CD4-positive, alpha-beta T cell treated with Interleukin-1 beta for 1 hour (primary cell): ENCODE measurements at places on chromosomes 1 and 21.
A peak's percentile ranks its signal among the peaks of the same experiment; 100 is the strongest.

- no peak for DNase-seq
Observed at GRCh38 chr1:66840929-66841328, 39.9 kb upstream of the INSL5 start.

DNA sequence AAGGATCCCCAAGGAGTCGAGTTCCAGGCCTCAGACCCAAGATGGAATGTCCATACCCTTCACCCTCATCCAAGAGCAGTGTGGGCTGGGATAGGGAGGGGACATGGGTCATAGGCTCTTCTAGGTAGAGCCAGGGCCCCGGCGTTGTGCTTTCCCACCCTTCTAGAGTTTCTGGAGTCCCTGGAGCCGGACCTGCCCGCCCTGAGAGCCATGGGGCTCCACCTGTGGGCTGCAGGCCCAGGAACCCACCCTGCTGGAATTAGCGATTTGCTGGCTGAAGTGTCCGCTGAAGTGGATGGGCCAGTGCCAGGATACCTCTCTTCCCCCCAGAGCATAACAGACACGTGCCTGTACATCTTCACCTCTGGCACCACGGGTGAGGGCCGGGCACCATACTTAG lies 1.1 kb downstream of the SLC27A3 start:
- DNase-seq: no peak

GRCh38 chr1:206864939-206865671 lies at the start of gene IL20:
Gene IL20 (plus strand): TSS chr1:206865623. CDS start chr1:206865853, 230 bp downstream.
- DNase-seq: peak; percentile 82

- no peak for DNase-seq
Observed at GRCh38 chr1:34190692-34191091, 14.0 kb downstream of the C1orf94 start.

DNA sequence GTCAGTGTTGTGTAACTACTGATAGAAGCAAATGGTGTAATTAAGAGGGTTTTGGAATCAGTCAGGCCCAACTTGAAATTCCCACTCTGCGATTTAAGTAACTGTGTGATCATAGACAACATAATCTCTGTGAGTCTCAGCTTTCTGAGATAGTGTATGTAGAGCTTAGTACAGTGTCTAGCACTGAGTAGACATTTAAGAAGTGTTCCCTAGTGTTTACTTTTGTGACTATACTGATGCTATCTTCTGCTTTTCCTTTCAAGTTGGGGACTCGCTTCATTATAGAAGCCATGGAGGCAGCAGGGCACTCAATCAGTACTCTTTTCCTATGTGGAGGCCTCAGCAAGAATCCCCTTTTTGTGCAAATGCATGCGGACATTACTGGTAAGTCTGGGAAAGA lies 147.7 kb upstream of the HOOK1 start:
- DNase-seq: no peak

DNA sequence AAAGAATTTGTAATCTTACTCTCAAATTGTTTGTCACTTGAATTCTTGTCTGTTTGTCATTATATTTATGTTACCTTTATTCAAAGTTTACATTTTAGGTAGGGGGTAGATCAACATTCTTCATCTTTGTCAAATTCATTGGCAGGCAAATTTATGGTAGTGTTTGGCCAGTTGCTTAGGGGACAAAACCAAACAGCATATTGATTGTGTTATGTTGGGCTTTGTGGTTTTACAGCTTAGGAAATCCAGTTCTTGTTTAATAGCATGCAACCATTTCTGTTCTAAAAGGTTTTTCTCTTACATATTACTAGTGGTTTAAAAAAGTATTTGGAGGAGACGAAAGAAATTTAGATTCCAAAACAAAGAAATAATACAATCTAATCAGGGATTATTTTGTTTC lies 91.4 kb downstream of the HMCN1 start:
- no peak for DNase-seq

DNA sequence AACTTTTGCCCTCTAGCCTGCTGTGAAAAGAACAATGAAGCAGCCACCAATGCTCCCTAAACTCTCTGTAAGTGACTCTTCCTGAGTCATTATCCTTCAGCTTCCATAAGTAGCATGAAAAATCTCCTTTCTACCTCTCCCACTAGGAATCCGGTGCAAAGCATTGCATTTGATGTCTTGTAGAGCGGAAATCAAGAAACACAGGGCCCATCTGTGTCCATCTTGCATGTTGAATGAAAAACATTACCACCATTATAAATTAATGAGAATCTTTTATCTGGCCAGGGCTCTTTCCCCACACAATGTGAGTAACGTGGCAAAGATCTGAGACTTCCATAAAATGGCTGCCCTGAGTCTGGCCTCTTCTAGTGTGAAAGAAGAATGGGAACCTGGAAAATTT lies 324.4 kb downstream of the ADGRL2 start:
- DNase-seq: no peak

- DNase-seq: no peak
Observed at GRCh38 chr1:209513226-209513625, 70.3 kb upstream of the CAMK1G start.

DNA sequence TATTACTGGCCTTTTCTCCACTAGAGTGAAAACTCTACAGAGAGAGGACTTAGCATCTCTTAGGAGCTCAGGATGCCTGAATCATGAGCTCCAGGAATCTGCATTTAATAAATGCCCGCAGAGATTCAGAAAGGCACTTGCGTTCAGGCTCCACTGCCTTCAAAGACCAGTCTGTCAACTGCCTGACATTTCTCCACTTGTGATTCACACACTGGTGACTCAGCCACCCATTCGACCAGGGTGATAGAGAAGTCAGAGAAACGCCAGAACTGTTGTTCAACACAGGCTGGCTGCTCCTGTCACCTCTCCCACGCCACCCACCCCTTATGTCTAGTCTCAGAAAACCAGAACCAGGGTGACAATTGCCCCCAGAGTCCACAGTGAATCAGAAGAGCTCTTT lies 26.9 kb upstream of the LBR start:
- DNase-seq: peak; percentile 57

DNA sequence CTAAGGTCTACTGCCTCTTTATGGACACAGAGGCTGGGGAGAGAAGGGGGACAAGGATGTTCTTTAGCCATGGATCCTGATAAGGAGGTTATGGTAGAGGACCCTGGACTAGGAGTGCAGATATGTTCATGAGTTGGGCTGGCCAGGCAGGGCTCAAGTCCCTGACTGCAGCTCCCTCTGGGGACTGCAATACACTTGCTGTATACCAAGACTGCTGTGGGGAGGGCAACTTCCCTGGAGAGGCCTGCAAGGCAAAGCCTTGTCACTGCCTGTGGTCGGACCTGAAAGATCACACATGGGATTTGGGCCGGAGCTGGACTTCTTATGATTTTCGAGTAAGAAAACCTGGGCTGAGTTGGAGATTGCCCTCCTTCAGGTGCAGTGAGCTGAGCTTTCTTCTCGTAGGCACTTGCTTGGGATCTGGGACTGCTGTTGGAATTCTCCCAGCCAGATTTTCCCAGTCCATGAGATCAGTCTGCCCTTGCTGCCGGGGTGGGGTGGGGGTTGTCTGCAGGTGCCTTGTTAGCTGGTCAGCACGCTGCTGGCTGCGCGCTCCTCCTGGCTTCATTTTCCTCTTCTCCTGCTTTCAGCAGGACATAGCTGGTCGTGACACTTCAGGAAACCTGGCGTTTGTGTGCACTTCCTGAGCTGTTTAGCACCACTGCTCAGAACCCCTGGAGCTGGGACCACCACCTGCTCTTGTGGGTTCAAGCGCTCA lies 49.0 kb upstream of the KCNJ6 start:
- DNase-seq: no peak
